ENCODE measurements at places on chromosomes 5 and 9.

- DNase-seq: no peak
Observed at GRCh38 chr9:18829873-18830272, 203.1 kb downstream of the SAXO1 start.

- peak; percentile 61 for DNase-seq
Observed at GRCh38 chr5:159337016-159337955, 7.0 kb upstream of the IL12B start.

DNA sequence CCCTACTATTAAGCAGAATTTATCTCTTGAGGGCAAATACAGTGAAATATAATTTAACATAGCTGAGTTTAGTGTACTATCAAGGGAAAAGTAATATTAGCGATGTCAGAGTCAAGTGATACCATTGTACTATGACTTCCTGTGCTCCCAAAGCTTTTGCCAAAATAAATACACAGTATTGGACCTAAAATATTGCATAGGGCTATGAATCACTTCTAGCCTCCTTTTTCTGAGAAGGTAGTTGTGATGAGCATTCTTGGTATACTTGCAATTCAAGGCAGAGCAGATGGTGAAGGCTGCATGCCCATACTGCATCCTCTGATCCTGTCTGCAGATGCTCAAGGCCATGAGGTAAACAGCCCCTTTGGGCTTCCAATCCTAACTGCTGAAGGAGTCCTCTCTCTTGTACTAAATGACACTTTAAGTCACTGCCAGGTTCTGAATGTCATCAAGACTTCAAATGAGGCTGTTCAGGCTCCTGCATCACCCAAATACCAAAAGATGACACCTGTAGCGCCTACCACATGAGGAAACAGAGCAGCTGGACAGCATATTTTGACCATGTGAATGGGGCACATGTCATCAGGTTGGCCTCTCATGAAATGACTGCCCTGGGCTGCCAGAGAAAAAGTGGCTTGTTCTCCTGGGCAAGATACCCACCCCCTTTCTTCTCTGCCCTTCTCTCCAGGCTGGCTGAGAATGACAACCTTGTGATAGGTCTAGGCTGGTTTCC, 29.7 kb upstream of the PPP2CA start:
- DNase-seq: no peak

GRCh38 chr9:113482991-113483675, 19.6 kb downstream of the RGS3 start:
- no peak for DNase-seq

GRCh38 chr9:97559111-97559514, 57.6 kb downstream of the TMOD1 start:
- no peak for DNase-seq

- DNase-seq: no peak
Observed at GRCh38 chr9:128887914-128888350, 6.0 kb downstream of the LRRC8A start.

DNA sequence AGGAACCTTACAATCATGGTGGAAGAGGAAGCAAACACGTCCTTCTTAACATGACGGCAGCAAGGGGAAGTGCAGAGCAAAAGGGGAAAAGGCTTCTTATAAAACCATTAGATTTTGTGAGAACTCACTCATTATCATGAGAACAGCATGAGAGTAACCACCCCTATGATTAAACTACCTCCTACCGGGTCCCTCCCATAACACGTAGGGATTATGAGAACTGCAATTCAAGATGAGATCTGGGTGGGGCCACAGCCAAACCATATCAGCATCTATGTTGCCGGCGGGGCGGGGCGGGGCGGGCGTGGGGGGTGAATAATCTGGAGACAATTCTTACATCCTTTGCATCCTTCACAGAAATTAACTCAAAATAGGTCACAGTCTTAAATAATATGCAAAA, 58.8 kb upstream of the GFPT2 start:
- no peak for DNase-seq

- DNase-seq: no peak
Observed at GRCh38 chr9:123487944-123488548, 132.0 kb downstream of the CRB2 start.

DNA sequence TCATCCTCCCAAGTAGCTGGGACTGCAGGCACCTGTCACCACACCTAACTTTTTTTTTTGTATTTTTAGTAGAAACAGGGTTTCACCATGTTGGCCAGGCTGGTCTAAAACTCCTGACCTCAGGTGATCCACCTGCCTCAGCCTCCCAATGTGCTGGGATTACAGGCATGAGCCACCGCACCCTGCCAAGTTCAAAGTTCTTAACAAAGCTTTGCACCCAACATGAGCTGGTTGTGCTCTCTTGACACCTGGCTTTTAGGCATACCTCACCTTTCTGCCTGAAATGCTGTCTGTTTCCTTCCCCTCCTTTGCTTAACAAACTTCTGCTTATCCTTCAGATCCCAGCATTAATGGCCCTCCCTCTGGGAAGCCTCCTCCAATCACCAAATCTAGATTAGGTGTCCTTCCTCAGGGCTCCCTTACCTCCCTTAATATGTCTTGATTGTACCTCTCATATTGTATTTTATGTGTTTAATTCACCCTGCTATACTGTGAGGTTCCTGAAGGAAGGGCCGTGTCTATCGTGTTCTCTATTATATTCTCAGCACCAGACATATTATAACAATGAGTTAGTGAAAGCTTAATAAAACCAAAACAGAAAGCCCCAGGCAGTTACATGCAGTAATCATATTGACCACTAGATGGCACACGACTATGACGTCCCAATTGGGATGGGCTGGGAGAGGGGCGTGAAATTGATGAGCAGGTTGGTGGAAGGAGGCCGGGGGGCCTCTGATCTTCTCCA, 62.9 kb upstream of the PPARGC1B start:
- DNase-seq: no peak

Measured in HS-5 (cell line).